LHCN-M2 (cell line): ENCODE measurements at places on chromosomes 5 and 9.

DNA sequence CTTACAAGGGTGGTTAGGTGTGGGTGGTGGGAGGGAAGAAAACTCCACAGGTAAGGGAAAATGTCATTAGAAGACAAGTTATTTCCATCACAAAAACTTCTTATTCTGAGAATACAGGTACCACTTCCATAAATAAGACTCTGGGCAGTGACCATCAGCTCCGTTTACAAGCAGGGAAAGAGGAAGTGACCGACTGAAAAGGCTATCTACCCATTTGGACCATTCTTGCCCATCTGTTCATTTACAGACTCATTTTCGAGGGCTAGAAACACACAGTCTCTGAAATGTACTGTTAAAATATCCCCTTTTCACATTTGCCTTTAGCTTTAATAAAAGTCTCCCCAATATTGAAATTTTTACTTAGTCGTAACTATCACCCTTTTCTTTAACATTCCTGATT, 79.5 kb downstream of the TTC39B start:
- no peak for DNase-seq

DNA sequence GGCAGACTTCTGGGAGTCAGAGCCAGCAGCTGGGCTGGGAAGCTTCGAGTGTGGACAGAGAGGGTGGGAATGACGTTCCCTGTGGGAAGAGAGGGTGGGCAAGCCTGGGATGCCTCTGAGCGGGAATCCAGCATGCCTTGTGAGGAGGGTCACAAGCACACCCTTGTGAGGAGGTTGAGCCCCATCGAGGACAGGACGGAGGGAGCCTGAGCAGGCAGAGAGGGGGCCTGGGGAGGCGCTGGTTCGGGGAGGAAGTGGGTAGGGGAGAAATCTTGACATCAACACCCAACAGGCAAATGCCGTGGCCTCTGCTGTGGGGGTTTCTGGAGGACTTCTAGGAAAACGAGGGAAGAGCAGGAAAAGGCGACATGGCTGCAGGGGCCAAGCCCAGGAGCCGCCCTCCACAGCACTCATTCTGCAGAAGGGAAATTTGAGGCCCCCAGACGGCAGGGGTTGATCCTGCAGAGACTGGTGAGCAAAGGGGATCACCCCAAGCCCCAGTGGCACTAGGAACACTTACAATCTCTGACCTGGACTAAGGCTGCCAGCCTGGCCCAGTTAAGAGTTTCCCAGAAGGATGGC, 1.1 kb upstream of the IL13 start:
- no peak for DNase-seq

DNA sequence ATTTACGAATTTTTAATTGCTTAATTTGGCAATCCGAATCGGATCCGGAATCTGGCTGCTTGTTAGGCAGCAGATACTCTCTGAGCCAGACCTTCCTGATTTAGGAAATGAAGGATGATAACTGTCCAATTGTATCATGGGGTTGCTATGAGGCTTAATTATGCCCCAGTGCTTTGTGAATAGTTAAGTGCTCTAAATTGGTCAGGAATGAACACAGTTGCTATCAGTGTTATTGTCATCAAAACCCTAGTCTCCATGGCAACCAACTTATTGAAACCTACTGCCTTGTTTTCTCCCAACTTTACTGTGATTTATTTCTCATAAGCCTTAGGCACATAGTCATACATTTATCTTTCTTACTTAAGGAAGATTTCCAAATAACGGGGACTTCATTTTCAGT, 47.9 kb downstream of the MAMDC2 start:
- peak; percentile 25 for DNase-seq

DNA sequence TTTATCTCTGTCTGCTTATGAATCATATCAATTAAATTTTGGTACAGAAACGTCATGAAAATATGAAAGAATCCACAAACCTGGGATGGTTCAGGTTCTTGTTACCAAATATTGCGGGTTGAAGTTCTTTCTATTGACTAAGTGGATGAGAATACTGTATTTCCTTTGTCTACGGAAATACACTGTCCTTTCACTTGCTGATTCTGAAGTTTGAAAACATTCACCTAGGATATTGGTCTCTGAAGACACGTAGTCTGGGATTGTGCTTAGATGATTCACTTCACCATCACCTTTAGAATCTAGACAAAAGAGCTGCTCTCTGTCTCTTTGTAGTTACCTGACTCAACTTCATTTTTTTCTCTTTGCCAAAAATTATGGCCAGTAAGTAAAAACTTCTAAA, 222.4 kb downstream of the FBN2 start:
- no peak for DNase-seq

GRCh38 chr5:132017316-132017715, 5.9 kb upstream of the ACSL6 start:
- DNase-seq: no peak

GRCh38 chr5:26649000-26649399, 389.4 kb downstream of the CDH9 start:
- peak; percentile 3 for DNase-seq

GRCh38 chr9:16271967-16272366, 598.5 kb downstream of the BNC2 start:
- DNase-seq: no peak

DNA sequence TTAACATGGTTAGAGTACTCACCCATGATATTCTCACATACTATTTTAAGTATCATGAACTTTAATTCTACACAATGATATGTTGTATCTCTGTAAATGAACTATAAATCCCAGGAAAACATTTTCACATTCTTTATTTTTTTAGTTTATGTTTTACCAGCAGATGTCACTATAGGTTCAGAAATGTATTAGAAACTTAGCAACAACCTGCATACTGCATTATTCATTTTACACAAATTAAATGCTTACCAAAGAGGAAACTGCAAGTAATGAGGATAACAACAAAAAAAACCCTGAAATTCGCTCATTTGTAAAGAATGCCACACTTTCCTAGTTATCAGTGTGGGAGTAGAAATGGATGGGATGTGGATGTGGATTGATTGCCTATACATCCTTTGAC, 217.5 kb upstream of the OTULINL start:
- peak; percentile 16 for DNase-seq

DNA sequence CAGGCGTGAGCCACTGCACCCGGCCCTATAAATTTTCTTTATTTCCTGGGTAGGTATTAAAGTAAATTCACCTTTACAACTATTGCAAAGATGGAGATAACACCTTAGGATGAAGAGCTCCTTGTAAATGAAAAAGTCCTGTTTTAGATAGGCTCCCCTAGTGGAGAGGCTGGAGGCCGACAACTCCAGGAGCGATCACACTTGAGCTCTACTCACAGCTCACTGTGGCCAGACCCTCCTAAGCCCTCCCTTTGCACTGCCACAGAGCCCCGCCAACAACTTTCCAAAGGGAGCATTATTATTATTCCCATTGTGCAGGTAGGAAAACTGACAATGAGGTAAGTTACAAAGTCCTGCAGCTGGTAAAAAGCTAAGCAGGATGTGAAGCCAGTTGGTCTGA, 139.1 kb upstream of the ERCC6L2 start:
- no peak for DNase-seq

DNA sequence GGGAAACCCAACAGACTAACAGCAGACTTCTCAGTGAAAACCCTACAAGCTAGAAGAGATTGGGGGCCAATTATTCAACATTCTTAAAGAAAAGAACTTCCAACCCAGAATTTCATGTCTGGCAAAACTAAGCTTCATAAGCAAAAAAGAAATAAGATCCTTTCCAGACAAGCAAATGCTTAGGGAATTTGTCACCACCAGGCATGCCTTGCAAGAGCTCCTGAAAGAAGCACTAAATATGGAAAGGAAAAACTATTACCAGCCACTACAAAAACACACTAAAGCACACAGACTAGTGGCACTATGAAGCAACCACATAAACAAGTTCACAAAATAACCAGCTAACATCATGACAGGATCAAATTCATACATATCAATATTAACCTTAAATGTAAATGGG, 131.1 kb downstream of the OR2K2 start:
- peak; percentile 37 for DNase-seq

DNA sequence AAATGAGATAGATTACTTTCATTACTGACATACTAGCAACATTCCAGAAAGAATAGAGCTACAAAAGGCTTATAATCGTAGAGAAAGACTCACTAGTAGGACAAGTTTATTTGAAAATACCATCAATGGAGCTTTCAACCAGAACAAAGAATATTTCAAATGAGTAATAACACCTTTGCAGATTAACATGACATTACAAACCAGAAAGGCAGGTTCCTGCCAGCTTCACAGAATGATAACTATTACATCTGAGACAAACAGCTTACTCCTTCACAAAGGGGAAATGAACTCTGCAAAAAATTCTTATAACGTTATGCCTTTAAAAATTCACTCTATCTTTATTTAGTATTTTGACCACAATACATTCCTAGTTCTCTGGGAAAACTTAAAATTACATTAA, 103.1 kb downstream of the EPB41L4A start:
- no peak for DNase-seq

DNA sequence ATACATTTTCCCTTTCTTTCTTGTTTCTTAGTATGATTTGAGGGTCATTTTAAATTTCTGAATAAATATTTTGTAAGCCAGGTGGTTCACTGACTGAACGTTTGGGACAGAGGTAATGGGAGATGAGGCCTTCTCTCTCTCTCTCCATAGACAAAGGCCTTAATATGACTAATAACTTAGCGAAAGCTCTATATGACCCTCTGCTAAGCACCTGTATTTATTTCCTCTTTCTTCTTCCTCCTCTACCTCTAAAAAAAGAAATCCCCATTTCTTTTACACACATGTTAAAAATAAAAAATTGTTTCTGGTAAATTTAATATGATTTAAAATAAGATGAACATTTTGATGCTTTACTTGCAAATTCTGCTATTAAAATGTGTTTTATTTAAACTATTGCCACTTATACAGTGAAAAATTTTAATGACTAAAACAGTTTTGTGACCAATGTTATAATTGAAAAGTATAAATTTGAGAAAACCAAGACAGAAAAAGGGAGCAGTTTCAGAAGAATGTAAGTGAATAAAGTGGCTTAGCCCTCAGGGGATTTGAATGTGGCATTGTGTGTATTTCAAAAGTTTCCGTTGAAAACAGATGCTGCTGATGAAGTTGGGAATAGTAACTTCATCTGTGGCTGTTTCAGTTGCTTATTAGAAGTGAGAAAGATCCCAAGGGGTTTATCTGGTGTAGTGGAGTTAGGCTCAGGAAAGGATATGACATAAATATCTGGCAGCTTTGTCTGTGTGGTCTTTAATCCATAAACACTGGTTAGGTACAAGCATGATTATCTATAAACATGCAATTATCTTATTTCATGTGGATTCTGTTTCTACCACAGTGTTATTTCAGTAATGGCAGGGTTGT, 128.6 kb upstream of the GRHPR start:
- DNase-seq: peak; percentile 93
